ENCODE measurements at places on chromosomes 7 and 10.

- no peak for DNase-seq
Observed at GRCh38 chr10:59064080-59064692, 112.3 kb upstream of the PHYHIPL start.

DNA sequence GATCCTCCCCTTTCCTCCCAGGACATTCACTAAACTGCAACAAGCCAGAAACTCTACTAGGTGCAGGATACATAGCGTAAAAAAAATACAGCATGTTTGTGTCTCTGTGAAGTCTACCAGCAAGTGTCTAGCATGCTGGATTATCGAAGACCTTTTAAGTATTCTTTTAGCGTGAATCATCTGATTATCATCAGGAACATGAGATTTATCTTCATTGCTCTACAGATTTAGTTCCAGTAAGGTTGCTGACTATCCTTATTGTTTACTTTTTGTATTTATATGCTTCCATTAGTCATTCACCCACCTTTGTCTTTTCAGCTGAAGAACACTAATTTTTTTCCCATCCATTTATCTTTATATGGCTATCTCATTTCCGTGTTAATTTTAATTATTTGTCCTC lies 62.8 kb downstream of the PDZD8 start:
- DNase-seq, result no peak

GRCh38 chr7:91326516-91327199 lies 62.4 kb downstream of the FZD1 start:
- DNase-seq, result no peak

GRCh38 chr7:95794917-95795515 lies 22.7 kb downstream of the DYNC1I1 start:
- DNase-seq, result no peak

DNA sequence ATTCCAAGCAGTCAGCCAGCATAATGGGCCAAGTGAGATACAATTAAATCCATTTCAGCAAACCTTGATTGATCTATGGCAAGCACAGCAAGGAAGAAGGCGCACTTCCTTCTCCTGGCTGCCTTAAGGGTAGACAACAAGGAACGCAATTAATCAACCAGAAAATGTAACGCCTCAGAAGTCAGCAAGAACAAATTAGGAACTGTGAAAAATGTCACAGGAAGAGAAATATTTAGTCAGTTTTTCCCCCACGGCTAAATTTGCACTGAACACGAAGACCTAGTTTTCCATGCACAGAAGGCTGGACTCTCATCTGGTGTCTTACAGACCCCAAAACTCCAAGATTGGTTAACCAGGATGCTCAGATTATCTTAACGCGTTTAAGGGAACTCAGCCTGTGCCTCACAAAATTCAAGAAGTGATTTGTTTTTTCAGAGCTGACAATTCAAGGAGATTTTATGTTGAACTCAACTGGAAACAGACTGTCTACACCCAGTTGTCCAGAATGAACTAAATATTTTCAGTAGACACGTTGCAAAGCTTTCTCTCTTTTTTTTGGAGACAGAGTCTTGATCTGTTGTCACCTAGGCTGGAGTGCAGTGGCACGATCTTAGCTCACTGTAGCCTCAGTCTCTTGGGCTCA lies 14.2 kb downstream of the SNX8 start:
- no peak for DNase-seq

GRCh38 chr7:14766747-14767146 lies 135.8 kb downstream of the DGKB start:
- no peak for DNase-seq

DNA sequence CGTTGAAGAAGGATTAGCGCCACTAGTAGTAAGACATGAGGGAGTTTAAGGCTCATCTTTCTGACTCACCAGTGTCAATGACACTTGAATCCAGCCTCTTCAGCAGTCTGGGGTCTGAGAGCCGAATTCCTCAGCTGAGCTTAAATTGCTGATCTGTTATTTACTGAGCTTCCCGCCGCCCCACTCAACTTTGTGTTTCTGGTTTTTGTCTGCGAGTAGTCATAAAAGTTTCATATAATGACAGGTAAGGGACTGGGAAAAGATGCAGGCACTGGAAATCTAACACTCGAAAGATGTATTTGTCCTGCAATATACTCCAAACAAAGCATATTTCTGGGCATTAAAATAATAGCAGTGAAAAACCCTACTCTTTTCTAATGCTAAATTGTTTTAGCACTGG lies 51.2 kb upstream of the RELN start:
- no peak for DNase-seq

DNA sequence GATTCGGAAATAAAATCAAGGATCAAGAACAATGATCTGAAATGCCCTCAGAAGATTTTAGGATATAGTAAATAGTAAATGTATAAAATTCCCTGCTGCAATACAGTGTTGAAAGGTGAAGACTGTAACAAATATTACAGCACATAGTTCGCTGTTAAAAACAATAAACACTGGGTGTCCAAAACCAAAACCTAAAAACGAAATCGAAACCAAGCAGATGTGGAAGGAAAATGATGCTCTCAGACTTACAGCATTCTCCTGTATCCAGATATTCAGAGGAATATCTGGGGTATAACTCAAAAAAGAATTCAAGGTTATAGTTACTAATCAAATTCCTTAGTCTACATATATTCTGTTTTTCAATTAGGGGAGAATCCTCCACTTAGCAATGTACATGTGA lies 708.1 kb upstream of the PCDH15 start:
- no peak for DNase-seq

DNA sequence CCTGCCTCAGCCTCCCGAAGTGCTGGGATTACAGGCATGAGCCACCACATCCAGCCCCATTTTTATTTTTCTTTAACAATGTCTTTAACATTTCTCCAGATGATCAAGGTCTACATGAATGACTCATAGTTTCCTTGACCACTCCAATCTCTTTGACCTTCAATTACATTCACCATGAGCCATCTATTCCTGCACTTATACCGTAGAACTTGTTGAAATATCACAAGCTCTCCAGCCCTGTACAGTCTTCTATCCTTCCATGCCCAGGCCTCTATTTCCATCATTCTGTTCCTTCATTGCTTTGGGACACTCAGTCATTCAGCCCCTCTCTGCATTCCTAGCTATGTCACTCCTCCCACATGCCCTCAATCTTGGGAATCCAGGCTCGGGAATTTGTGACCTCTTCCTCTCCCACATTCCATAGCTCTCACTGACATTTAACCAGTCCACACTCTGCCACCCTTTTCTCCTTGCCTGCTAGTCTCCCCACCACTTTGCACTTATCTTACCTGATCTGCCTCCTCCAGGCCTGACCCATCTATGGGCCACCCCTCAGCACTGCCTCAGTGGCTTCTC lies 151.8 kb upstream of the STK17A start:
- DNase-seq, result no peak

GRCh38 chr7:131027287-131027773 lies 293.3 kb upstream of the KLF14 start:
- DNase-seq, result peak; percentile 33

- DNase-seq, result no peak
Observed at GRCh38 chr10:22754296-22754695, 39.9 kb upstream of the PIP4K2A start.

DNA sequence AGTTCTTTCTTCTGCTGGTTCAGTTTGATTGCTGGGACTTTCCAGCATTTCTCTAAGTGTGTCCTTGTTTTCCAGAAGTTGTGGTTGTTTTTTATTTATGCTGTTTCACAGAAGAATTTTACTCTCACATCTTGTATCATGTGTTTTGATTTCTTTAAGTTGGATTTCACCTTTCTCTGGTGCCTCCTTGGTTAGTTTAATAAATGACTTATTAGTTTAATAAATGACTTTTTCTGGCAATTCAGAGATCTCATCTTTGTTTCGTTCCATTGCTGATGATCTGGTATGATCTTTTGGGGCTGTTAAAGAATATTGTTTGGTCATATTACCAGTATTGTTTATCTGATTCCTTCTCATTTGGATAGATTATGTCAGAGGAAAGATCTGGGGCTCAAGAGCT lies 59.8 kb upstream of the CYP2C9 start:
- DNase-seq, result no peak

DNA sequence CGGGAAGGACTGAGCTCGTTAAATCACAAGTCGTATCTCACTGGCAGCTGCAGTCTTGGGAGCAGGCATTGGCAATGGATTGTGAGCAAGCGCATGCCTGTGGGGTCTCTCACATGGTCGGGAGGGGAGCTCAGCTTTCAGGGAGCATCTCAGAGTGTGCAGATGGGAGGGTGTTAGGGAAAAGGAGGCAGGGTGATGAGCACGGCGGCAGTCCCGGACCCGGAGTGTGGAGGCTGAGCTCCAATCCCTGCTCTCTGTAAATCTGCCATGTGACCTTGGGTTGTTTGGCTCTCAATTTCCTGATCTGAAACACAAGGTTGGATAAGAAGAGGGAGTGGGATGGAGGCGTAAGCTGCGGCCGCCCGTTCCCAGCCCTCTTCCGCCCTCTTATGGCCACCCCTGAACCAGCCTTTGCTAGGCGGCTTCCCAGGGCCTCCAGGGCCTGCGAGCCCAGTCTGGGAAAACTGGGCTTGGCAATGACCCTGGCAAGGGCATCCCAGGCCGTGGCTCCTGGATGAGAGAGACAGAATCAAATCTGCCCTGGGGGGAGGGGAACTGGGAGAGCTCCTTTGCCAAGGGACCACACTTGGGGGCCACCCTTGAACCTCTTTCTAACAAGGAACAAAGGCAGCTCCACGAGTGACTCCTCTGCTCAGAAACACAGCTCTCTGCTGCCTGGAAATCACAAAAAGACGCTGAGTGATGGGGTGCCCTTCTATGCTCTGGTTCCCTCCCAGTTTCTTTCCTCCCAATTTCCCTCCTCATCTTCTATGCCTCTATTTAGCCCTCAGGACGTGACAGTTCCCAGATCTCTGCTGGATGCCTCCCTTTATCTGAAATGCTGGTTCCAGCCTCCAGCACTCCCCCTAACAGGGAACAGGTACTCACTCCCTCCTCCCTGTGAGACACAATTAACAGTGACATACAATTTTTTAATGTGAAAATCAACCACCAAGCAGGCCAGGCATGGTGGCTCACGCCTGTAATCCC lies 41.7 kb upstream of the LOXL4 start:
- peak; percentile 10 for DNase-seq

- DNase-seq, result peak; percentile 32
Observed at GRCh38 chr10:68348265-68348741, 15.6 kb upstream of the PBLD start.

DNA sequence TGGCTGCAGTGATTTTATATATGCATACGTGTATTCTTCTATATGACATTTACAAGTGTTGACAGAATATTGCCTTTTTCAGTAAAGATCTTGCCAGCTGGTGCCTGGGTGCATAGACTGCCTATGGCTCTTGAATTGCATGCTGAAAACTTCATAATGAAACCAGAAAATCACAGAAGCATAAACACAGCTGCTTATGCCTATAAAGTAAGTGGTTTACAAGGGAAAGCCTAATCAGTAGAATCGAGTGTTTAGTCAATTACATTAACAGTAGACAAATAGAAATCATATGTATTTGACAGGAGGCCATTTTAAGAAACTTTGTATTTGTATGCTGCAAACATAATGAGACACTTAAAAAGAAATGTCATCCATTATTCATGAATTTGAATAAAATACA lies 82.5 kb downstream of the TMEM168 start:
- DNase-seq, result no peak

GRCh38 chr7:15681631-15682030 lies 4.9 kb downstream of the MEOX2 start:
- no peak for DNase-seq

All from stimulated activated naive CD8-positive, alpha-beta T cell treated with anti-CD3 and anti-CD28 coated beads, Interleukin-15, amount 100 ng/mL, for 72 hours (primary cell).